NCI-H2171 treated with DMSO at 0.1 percent for 48 hours (cell line): ENCODE measurements at places on chromosomes 1 and 21.

DNA sequence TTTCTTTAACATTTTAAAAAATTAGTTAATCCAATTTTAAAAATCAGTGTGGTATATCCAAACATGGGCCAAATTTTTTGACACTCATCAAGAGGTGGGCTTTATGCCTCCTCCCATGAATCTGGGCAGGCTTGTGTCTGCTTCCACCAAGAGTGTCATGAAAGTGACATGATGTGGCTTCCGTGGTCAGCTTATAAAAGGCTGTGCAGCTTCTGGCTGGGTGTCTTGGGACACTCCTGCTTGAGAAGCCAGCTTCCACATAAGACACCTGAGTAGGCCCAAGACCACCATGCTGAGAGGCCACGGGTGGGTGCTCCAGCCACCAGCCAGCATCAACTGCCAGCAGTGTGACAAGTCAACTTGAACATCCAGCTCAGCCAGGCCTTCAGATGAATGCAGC lies 74.3 kb upstream of the RUNX3 start:
- DNase-seq, result no peak

DNA sequence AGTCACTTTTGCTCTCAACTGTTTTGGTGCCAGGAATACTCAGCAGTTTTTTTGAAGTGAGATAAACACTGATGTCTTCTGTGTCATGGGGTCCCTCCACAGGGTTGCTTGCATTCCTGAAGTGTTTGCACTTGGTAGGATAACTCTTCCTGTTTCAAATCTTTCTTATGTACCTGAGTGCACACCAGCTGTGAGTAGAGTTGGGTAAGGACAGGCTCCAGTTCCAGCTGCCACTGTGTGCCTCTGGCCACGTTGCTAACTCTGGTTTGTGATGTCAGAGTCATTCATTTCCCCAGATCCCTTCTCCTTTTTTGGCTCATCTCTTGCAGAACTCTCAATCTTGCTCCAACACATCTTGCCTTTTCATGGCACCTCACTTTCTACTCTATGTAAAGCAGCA lies 356.3 kb upstream of the B3GALT2 start:
- no peak for DNase-seq

GRCh38 chr1:93000751-93001175 lies 39.5 kb upstream of the DIPK1A start:
- DNase-seq, result peak; percentile 42

DNA sequence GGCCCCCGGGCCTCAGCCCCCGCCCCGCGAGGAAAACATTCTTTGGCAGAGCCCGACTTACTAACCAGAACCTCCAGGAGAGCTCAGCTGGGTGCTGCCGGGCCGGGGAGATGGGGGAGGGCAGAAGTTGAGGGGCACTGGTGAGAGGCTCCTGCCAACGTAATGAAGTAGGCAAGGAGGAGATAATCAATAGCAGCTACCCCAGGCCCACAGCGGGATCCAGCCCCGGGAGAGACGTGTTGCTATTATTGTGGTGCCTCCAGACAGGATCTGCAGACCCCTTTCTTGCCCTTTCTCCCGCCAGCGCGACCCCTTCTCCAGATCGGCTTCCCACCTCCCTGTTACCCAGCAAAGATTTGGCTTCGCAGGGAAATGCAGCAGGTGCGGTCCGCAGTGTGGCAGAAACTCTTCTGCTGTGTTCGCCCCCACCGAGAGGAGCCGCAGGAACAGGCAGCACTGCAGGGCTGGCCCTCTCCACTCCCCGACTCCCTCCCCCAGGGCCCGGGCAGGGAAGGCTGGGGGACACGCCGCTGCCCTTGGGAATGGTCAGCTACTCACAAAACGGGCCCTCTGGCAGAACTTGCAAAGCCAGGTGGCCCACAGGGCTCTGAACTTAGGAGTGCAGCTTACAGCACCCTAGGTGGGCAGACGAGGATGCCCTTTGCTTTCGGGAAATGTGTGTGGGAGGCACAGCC lies 1.5 kb upstream of the KCNA2 start:
- DNase-seq, result no peak

DNA sequence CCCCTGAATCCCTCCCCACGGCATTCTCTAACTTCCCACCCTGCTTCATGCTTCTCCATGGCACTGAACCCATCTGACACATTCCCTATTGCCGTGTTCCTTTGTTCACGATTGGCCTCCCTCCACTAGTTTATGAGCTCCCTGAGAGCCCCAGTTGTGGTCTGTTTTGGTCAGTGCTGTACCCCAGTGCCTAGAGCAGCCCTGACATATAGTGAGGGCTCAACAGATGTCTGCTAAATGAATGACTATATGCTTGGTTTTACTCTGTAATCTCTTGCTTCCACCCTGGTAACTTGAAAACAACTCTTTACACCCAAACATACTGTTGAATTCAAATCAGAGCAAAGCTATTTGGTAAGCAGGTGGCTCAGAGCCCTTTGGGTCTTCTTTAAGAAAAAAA lies 171.1 kb upstream of the EDN2 start:
- DNase-seq, result no peak

- DNase-seq, result no peak
Observed at GRCh38 chr1:101317590-101317989, 80.8 kb downstream of the S1PR1 start.

GRCh38 chr1:168321945-168322344 lies 41.3 kb downstream of the TBX19 start:
- no peak for DNase-seq

DNA sequence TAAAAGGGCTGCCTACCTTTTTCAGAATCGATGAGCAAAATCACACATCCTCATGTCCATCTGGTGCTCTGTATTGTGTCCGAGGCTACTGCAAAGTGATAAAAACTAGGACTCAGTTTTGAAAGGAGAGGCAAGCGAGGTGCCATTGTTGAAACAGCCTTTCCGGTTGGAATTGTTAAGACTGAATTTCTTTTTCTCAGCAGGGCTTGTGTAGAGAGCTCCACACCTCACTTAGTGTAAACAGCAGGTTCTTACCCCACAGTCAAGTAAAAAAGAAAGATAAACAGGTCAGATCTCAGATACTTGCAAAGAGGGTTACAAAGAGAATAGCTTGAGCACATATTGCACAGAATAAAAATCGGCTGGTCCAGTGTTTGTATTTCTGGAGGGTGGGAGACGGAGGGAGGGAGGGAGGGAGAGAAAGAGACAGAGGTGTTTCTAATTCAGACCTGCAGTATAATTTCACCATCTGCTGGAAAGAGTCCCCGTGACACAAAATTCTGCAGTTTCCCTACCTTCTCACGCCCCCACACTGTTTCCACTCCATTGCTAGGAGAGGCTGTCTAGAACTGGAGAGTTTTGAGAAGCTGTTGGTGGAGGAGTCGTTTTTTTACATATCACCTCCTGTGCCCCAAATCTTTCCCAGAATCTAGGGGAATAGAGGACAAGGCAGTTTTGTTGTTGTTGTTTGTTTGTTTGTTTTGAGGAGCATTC lies 82.5 kb downstream of the EDEM3 start:
- no peak for DNase-seq

GRCh38 chr1:171965777-171966176 lies 124.5 kb downstream of the DNM3 start:
- no peak for DNase-seq

GRCh38 chr1:204149635-204150565 lies 1.9 kb downstream of the ETNK2 start:
- no peak for DNase-seq

DNA sequence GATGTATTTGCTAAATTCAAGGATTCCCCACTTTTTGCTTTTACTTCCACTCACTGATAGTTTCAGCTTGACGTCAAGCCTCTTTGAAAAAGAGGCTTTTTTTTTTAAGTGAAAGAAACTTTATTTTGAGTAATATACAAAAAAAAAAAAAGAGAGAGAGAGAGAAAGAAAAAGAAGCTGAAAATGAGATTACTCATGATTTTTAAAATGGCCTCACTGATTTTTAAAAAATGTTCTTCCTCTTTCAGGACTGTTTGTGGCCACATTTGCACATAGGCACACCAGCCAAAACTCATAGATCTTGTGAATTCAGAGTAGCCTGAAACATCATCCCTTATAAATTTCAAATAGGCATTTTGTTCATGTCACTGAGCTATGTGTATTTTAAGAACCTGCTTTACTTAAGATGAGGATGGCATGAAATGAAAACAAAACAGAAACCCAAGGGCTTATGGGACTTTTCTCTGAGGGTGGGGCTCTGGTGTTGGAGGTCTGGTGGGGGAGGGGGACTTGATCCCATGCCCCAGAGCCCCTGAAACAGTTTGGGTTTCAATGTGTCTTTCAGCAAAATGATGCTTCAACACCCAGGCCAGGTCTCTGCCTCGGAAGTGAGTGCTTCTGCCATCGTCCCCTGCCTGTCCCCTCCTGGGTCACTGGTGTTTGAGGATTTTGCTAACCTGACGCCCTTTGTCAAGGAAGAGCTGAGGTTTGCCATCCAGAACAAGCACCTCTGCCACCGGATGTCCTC lies 6.1 kb downstream of the ATF3 start:
- DNase-seq, result no peak

- DNase-seq, result no peak
Observed at GRCh38 chr1:20141466-20141865, 2.3 kb downstream of the PLA2G2F start.

- no peak for DNase-seq
Observed at GRCh38 chr1:9801909-9802308, 21.9 kb downstream of the CLSTN1 start.

GRCh38 chr21:46598581-46599572 lies 6.0 kb downstream of the S100B start:
- DNase-seq, result no peak

- no peak for DNase-seq
Observed at GRCh38 chr1:14699620-14700019, 101.1 kb downstream of the KAZN start.

- no peak for DNase-seq
Observed at GRCh38 chr1:205002705-205003104, 40.3 kb upstream of the CNTN2 start.

- no peak for DNase-seq
Observed at GRCh38 chr1:14694589-14694988, 96.1 kb downstream of the KAZN start.

DNA sequence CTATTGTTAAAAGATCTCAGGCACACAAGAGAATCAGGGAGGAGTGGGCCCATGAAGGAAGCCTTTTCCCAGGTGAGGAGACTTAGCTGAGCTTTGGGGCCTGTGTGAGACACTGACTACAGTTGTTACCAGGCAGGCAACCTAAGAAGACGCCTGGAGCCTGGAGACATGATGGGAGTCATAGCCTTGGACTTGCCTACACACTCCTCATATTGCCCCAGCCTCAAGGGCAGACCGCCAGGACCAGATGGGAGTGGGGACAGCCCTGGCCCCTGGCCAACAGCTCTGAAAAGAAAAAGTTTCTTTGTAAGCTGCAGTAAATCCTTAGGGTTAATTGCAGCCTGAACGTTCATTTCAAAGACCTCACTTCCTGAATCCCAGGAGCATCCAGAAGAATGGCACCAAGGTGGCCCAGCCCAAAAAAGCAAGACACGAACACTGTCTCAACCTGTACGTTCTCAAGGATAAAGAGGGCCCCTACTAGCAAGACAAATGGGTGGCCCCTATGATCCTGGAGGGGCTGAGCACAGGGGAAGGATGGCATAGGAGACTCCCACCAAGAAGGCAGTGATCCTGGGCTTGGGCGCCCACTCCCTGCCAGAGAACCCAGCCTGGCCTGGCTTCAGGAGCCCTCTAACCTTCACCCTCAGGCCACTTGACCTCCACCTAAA lies 33.2 kb upstream of the BTG2 start:
- no peak for DNase-seq

DNA sequence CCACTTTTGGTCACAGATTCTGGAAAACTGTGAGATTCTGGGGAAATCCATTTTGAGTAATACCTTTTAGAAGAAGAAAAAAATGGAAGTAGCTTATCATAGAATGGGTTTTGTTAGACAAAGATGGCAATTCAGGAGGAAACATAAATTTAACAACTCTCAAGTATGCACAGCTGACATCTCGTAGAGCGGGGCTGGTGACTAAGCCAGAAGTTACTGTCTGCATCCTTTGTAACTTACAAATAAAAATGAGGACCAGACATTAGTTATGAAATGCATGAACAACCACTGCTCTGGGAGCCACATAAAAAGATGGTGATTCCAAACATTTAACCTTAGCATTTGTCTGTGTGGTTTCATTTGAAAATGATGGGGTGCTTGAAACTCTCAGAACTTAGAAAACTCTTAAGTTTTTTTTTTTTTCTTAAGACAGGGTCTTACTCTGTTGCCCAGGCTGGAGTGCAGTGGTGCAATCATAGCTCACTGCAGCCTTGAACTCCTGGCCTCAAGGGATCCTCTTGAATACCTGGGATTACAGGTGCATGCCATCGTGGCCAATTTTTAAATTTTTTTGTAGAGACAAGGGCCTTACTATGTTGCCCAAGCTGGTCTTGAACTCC lies 49.2 kb upstream of the ATP5PO start:
- no peak for DNase-seq

DNA sequence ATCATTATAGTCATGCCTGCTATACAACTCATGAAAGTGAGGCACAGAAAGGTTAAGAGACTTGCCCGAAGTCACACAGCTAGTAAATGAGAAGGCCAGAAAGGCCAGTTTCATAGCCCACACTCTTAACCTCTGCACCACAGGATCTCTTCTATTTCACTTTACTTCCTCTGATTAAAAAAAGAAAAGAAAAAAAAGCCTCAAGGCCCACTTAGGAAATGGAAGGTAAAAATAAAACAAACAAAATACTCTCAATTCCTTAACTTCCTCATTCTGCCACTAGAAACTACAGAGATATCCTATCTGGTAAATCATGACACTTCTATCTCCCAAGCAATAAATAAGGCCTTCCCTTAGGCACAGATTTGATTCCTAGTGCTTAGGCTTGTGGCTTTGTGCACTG lies 7.6 kb upstream of the ENAH start:
- no peak for DNase-seq

GRCh38 chr1:182603646-182604174 lies 479 bp downstream of the RGS16 start:
- peak; percentile 73 for DNase-seq

- no peak for DNase-seq
Observed at GRCh38 chr1:145751491-145752037, 32.3 kb downstream of the CD160 start.

DNA sequence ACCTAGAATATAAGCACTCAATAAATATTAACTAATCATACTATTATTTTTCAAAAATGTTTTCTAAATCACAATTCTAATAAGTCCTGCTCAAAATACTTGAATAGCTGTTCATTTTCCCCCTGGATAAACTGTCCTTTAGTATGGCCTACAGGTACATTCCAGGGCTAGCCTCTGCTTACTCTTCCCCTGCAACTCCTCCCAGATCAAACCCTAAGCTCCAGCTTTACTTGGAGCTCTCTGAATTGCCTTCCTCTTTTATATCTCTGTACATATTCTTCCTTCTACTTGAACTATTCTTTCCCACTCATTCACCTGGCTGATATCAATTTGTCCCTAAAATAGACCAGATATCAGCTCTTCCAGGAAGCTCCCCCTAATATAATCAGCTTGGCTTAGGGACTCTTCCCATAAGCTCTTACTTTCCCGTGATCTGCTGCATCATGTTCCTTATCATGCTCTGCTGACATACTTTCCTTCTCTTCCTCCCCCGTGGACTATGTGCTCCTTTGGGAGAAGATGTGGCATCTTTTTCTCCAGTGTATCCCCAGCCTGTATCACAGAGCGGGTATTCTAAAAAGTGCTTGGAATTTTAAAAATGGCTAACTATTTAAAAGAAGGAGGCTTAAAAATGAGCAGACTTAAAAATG lies 43.1 kb upstream of the PIGC start:
- no peak for DNase-seq
